ENCODE measurements at places on chromosomes 12 and 14.

- no peak for DNase-seq
Observed at GRCh38 chr14:50615552-50615951, 52.6 kb downstream of the SAV1 start.

GRCh38 chr14:82153689-82154088 is 620.0 kb upstream of the SEL1L start:
- no peak for DNase-seq

- peak; percentile 86 for DNase-seq
Observed at GRCh38 chr14:75982266-75983018, 647 bp upstream of the TGFB3 start.

DNA sequence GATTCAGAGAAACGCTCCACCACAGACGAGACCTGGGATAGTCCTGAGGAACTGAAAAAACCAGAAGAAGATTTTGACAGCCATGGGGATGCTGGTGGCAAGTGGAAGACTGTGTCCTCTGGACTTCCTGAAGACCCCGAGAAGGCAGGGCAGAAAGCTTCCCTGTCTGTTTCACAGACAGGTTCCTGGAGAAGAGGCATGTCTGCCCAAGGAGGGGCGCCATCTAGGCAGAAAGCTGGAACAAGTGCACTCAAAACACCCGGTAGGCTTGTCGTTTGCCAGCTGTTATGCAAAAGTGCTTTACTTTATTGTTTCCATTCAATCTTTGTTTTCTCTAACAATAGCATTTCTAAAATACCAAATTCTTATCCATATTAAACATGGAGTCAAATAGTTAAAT is 287.3 kb downstream of the NAV3 start:
- no peak for DNase-seq

DNA sequence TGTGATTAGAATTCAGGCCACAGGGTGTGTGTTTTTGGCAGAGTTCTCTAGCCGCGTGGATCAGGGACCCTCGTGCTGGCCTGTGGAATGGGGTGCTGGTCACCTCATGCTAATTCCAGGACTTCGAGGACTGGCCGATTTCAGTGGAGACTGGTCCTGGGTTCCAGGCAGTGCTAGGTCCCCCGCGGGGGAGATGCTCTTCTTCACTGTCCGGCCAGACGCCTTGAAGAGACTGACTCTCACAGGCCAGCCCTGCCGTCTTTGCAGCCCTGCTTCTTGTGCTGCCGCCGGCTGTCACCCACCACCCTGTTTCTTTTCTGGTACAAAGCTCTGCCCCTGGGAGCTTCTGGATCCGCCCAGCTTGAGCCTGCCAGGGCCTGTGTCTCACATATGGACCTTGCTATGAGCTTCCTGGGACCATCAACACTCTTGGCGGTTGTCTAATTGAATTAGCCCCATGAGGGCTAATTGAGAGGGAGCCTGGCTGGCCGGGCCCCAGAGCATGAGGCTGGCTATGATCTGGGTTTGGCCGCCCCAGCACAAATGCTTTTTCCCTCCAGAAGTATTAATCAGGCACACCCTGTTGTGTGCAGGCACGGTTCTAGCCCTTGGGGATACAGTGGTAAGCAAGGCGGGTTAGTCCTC is 8.2 kb downstream of the MLXIP start:
- DNase-seq: no peak

GRCh38 chr12:54005531-54005852 is 3.3 kb upstream of the HOXC8 start:
- peak; percentile 64 for DNase-seq

GRCh38 chr12:94952325-94952724 is 51.2 kb downstream of the NDUFA12 start:
- DNase-seq: no peak

DNA sequence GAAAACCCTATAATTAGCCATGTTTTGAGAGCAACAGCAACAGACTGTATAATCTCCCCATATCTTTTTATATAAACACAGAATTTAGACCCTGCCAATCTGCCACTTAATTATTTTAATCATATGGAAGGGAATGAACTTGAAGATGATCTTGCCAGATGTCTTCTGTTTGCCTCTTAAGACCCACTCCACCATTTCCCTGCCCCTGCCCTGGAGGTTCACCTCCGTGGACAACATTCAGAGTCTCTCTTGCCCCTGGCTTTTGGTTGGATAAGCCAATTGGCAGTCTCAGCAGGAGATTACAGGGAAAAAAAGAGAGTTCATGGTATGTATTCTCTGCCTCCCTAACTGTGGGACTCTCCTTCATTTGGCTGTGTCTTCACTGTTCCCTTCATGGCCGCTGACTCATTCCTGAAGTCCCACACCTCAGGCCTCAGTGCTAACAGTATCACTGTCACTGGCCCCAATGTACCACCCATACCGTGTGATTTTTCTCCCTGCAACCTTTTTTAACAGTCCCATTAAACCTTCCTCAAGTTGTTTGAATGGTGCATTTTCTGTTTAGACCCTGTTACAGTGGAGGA is 184.8 kb downstream of the PIK3C2G start:
- DNase-seq: no peak

DNA sequence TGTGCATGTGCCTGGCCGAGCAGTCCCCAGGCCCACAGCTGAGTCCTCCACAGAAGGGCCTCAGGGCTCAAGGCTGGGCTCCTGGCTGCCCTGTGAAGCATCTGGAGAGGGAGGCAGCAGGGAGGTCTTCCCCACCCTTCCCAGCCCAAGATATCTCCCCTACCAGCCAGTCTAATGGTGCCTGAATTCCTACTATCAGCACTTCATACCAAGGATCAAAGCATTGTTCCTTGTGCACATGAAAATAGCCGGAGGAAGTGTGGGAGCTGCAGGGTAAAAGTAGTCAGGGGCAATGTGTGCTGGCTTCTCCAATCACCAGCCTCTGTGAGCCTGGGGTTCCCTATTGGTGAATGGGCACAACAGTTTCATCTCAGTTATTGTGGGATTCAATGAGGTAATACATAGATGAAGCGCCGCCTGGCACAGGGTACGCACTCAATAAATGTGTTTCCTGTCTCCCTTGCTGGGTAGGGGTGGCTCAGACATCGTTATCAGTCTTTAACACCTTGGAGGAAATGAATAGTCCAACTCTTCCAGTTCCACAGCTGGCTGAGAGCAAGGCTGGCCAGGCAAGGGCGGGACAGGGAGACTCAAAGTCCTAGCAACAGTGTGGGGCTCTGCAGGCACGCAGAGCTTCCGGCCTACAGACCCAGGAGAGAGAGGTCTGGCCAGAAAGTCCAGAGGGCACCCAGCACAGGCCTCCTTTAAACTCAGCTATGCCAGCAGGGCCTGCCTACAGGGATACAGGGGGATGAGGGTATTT is 39.1 kb upstream of the PNMA1 start:
- no peak for DNase-seq

DNA sequence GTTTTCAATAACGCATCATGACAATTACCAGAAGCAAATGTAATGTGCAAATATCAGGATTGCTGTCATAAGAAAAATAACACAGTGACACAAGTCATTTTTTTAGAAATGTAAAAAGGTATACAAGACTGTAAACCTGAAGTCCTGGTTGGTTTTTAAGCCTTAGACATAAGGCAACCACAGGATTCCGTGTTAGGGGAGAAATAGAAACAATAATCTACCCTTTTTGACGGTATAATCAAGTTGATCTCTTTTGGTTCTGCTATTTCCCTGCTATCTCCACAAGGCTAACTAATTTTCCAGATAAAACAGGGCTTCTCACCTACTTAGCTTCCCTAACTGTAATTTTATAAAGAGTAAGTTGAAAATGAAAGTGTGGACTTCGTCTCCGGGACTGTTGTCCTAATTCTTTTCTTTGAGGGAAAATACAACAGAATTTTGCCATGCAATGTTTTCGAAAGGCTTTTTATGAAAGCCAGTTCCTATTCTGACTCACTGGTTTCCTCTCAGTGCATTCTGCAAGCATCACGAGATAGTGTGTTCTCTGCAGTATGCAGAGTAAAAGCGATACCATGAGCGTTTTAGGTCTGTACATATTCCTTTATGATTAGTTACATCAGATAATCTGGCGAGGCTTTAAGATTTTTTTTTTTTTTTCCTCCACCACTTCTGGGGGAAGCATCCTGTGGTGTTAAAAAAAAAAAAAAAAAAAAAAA is 10.6 kb downstream of the MYO1H start:
- no peak for DNase-seq

GRCh38 chr14:85529803-85530574 is at the start of gene FLRT2:
Gene FLRT2 (plus strand): TSS chr14:85530144. CDS start chr14:85621515, 91,371 bp downstream.
- DNase-seq: peak; percentile 77

- DNase-seq: no peak
Observed at GRCh38 chr12:10582704-10583103, 30.7 kb downstream of the MAGOHB start.

DNA sequence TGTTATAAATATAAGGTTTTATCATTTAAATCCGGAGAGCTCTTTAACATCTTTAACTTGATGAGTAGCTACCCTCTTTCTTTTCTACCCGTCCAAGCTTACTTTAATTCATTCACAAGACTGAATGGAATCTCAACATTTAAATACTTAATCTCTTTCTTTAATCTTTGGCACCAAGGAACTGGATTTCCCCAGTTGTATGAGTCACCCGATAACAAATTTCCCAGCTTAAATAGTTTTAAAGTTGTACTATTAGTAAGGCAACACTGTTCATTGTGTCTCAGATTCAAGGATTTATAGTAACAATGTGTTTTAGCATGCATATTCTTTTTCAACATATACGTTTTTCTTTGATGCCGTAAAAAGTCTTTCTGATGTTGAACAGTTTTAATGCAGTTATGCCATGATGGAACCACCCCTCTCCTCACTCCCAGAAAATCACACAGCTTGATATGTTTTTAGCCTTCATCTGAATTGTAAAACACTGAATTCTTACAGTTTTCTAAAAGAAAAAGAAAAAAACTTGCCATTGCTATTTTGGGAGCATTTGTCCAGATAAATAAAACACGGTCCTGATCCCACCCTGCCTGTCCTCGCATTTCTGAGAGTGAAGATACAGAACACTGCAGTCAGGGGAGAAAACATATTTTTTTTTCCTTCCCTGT is 16.0 kb upstream of the LRP6 start:
- no peak for DNase-seq

GRCh38 chr12:122080149-122081082 is 1.9 kb downstream of the MLXIP start:
- peak; percentile 79 for DNase-seq

GRCh38 chr14:28577187-28577586 is 189.4 kb upstream of the FOXG1 start:
- DNase-seq: no peak

DNA sequence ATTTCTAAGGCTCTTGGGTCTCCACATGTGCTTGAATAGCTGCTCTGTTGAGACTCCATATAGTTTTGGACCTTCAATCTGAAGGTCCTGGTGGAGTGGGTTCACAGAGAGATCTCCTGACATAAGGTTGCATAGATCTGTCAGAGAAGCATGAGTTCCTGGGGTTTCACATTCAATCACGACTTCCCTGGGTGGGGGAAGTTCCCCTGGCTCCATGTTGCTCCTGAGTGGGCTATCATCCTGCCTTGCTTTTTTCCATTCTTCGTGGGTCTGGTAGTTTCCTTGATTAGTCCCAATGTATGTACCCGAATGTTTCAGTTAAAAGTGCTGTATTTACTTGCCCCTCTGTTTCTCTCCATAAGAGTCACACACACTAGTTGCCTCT is 181.8 kb downstream of the RASSF9 start:
- DNase-seq: no peak

DNA sequence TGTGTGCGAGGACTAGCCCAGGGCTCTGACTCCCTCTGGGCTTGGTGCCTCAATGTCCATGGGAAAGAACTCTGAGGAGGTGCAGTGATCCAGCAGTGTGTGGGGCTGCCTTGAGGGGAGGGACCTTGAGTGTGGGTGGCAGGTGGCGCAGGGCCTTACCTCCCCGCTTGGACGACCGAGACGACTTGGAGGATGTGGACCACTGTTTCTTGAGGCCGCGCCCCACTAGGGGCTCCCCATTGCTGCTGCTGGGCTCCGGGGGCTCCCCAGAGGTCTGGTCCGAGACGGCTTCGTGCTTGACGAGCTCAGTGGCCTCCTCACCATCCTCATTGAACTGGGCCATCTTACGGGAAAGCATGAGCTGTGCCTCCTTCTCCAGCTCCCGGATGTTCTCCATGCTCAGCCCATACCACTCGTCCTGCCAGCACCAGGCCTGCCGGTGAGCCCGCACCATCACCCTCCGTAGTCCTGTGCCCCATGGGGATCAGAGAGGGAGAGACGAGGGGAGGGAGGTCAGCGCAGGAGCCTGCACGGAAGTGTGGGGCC is 24.7 kb downstream of the ARL6IP4 start:
- DNase-seq: peak; percentile 8

DNA sequence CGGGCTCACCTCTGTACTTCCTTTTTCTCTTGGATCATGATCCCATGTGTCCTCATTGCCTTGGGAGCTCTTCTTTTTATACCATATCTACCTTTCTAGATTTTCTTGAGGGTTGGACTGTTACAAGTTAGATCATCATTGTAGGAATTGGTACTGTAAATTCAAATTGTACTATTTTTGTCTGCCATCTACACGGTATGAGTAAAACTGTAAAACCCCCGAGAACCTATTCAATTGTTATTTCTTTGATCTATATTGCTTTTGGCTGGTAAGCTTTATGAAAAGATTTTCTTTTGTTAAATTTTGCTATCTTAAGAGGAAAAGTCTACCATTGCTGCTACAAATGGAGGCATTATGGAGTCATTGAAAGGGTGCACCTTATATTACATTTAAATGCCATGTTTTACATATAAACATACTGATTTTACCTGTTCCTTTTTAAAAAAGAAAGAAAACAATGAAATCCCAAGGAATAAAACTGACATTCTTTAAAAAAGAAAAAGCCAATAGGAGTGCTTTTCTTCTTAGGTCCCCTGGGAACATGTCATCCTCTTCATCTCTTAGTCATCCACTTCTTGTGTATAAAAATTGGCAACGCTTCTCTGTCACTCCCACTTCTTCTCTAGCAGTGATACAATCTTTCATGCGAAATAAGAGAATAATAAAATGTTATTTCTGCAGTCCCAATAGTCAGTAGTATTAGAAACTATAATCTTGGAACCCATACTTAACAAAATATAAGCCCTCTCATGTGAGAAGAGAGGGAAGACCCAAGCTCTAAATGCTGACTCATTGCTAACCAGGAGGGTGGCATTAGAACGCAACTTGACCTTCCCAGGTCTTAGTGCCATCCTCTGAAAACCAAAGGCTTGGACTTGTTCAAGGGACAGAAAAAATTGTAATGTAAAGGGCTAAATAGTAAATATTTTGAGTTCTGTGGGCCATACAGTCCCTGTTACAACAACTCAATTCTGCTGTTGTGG is 20.4 kb downstream of the RGS6 start:
- DNase-seq: no peak

GRCh38 chr12:127888943-127889719 is 377.8 kb upstream of the TMEM132C start:
- DNase-seq: no peak

GRCh38 chr12:43273467-43273866 is 278.5 kb downstream of the ADAMTS20 start:
- no peak for DNase-seq

DNA sequence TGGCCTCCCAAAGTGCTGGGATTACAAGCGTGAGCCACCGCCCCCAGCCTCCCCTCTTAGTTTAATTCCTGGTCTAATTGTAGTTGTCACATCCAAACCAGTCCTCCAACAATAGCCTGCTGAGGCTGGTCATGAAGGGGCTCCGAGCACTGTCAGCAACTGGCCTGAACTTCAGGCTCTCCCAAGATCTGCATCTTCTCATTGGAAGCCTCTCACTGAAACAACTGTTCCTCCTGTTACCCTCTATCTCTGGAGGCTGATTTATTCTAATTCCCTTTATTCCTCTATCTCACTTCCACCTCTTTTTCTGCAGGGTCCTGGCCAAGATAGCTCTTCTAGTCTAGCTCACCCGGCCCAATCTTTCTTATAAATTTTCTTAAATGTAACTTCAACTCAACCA is 89.4 kb downstream of the DUSP16 start:
- no peak for DNase-seq

GRCh38 chr12:117857632-117858612 is 110.9 kb downstream of the KSR2 start:
- DNase-seq: no peak
